ENCODE measurements at places on chromosomes 1 and 21.

- DNase-seq = no peak
Measured at GRCh38 chr1:81877940-81878339, 77.2 kb downstream of the ADGRL2 start.

DNA sequence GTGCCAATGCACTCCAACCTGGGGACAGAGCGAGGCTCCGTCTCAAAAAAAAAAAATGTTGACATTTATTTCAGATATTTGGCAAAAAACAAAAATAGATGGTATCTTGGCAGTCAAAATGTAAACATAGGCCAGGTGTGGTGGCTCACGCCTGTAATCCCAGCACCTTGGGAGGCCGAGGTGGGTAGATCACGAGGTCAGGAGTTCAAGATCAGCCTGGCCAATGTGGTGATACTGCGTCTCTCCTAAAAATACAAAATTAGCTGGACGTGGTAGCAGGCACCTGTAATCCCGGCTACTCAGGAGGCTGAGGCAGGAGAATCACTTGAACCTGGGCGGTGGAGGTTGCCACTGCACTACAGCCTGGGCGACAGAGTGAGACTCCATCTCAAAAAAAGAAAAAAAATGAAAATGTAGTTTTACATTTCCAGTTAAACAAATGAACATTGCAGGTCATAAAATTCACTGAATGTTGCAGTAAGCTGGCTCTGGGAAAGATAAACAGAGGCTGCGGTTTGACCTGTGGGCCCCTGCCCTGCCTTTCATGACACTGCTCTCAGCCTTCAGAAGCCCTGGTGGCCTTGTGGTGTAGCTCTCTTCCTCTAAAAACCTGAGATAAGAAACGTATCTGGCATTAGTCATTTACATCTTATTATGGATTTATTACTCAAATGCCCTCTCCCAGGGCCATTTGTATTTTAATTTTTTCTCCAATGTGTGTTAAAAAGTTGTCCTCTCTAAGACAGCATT, 12.2 kb upstream of the SLC44A3 start:
- no peak for DNase-seq

GRCh38 chr1:9218917-9219316, 15.7 kb upstream of the H6PD start:
- DNase-seq = no peak

- no peak for DNase-seq
Measured at GRCh38 chr1:55870106-55870505, 654.9 kb upstream of the USP24 start.

DNA sequence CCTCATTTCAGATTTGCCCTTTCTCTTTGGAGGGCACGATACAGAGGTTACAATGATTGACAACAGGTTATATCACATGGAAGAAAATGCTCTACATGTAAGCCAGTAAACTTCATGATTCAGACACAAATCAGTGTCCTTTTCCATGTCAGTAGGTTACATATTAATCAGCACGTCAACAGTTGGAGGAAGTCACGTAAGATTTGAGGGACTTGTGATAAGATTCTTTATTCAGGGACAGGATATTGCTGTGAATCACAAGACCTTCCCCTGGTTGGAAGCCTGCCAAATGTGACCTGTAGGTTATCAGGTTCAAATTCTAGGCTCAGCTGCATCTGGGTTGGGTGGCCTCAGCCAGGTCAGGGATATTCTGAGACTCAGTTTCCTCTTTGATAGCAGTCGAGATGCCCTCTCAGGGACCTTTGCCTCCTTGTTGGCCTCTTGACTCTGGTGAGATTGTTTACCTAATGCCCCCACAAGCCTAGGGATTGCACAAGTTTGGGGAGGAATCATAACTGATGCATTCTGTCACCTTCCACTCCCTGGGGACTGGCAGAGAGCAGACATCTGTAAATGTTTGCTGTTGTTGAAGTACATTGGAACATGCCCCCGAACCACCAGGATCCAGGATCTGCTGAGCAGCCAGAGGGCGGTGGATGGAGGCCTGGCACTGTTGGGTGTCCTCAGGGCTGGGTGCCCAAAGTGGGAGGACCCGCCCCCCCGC, 31.9 kb downstream of the SERINC2 start:
- DNase-seq = no peak

Data from stimulated activated CD4-positive, alpha-beta T cell treated with anti-CD3 and anti-CD28 coated beads, Interleukin-1b, Interleukin-23, amount 100 ng/mL, for 1 hour (primary cell).